T-helper 17 cell (primary cell): ENCODE measurements at places on chromosomes 16 and 17. TPM values are rescaled to one million over a fixed set of nuclear protein-coding genes. Genes with fewer than 3 reads are reported as not detected.
A peak's percentile ranks its signal among the peaks of the same experiment; 100 is the strongest.

DNA sequence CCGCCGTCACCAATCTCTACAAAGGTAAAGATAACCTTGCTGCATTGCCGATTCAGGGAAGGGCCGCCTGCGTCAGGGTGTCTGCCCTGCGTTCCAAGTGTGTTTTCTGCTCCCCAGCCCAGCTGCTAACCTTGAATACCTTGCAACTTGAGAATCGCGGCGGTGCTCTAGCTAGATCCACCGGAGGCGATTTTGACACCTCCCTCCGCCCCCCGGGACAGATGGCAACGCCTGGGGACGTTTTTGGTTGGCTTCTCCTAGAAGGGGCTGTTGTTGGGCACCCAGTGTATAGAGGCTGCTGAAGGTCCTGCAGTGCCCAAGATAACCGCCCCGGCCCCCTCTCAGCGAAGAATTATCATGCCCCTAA is 1.5 kb downstream of the HAPSTR1 start:
- H3K27me3 ChIP-seq: no peaks in the 10 kb centered on the region
- H3K27ac ChIP-seq: peak overlapping the region; percentile 99
- H3K4me1 ChIP-seq: peaks cover 46% of the 10 kb centered on the region
- DNase-seq: no peak

GRCh38 chr16:89596957-89597649 is 16.3 kb upstream of the DPEP1 start:
- no peaks in the 10 kb centered on the region for H3K27me3 ChIP-seq
- no peak overlapping the region for H3K27ac ChIP-seq
- peaks cover 17% of the 10 kb centered on the region for H3K4me1 ChIP-seq
- no peaks in the 10 kb centered on the region for H3K36me3 ChIP-seq
- no peak for DNase-seq
- no peak overlapping the region for H3K4me3 ChIP-seq

DNA sequence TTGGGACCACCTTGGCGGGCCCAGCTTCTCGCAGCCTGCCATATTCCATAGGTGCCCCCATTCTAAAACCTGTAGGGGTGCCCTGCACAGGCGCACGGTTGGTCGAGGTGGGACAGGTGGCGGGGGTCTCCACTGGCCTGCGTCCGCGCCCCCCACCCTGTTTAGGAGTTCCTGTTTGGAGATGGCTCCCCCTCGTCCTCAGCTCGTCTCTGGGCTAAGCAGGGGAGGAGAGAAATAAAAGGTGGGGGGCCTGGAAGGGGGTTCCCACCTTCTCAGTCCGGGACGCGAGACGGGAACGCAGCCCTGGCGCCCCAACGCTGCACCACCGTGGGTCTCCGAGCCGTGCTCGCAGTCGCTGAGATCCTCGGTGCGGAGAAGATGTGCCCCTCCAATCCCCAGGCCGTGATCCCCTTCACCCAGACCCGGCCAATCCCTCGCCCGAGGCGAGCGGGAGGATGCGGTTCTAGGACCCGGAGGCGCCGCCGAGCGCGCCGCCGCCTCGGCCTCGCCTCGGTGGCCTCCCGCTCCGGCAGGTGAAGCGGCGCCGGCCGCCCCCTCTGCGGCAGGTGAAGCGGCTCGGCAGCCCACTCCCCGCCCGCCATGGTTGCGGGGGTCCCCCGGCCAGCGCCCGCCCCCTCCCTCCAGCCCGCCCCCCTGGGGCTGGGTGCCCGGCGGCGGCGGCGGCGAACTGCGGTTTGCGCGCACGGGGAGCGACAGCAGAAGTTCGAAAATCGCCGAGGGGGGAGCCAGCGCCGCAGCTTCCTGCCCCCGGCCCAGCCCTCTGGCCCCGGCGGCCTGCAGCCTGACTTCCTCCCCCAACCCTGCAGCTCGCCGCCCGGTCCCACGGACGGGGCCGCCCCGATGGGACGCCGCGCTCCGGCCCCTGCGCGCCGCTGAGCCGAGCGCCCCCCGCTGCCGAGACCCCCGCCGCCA is at the start of gene FMNL1:
Gene FMNL1, plus strand, starts transcription at position 805 of the 933 bp plus-strand sequence. CDS start 240 bp downstream, outside the sequence.
- H3K27ac ChIP-seq: peak within 1 kb of the TSS; percentile 100
- H3K27me3 ChIP-seq: no peaks in the 10 kb centered on the region
- H3K4me3 ChIP-seq: peak within 1 kb of the TSS; percentile 98
- H3K36me3 ChIP-seq: peaks cover 11% of the 10 kb centered on the region

DNA sequence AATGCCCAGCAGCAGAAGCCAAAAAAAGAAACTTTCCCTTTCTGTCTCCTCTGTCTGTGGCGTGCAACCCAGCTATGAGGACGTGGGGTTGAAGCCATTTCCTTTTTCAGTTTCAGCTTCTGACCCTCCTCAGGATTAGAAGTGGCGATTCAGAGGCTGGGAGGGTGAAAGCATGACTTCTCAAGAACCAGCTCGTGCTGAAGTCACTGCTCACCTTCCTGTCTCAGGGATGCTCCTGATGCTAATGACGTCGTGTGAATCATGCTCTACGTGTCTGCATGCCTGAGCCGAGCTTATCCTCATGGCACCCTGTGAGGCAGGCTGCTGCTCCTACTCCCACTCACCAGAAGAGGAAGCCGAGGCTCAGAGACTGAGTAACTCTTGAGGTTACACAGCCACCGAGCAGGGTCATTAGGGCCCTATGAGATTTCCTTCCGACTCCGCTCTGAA is 5.7 kb upstream of the LPO start:
- no peak overlapping the region for H3K4me3 ChIP-seq
- H3K4me1 ChIP-seq: peaks cover 4% of the 10 kb centered on the region
- peaks cover 53% of the 10 kb centered on the region for H3K27me3 ChIP-seq
- no peak overlapping the region for H3K27ac ChIP-seq
- H3K36me3 ChIP-seq: peaks cover 3% of the 10 kb centered on the region
- DNase-seq: no peak

DNA sequence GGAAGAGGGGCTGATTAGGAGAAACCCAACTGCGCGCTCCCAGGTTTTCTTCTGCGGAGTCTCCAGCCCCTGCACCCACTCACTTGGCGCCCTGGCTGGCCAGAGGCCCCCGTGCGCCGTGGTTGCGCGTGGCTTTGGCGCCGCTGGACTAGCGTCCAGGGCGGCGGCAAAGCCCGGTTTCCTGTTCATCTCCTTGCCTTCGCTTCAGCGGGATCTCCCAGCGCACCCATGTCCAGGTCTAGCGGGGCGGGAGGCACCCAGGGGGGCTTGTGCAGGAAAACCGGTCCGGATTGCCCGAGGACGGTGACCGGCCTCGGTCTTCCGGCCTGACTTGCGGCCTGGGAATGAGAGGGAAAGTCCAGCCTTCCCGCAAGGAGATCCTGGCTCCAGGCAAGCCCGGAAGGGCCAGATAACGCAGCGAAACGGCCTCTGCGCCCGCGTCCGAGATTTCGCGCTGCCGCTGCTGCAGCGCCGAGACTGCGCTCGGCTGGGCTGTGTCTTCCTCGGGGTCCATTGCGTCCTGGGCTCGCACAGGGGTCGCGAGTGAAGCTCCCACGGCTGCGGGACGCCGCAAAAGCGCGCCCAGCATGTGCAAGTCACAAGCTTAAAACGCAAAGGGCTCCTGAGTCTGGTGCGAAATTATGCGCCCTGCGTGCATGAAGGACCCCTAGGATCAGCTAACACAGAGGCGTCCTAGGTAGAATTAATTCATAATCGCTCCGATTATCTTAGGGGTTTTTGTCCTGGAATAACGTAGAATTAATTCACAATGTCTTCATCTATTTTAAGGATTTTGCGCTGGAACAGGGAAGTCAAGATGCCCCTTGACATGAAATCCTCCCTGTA is 5.7 kb downstream of the FOXF1 start:
- H3K36me3 ChIP-seq: no peaks in the 10 kb centered on the region
- peaks cover 91% of the 10 kb centered on the region for H3K27me3 ChIP-seq
- H3K27ac ChIP-seq: no peak overlapping the region

DNA sequence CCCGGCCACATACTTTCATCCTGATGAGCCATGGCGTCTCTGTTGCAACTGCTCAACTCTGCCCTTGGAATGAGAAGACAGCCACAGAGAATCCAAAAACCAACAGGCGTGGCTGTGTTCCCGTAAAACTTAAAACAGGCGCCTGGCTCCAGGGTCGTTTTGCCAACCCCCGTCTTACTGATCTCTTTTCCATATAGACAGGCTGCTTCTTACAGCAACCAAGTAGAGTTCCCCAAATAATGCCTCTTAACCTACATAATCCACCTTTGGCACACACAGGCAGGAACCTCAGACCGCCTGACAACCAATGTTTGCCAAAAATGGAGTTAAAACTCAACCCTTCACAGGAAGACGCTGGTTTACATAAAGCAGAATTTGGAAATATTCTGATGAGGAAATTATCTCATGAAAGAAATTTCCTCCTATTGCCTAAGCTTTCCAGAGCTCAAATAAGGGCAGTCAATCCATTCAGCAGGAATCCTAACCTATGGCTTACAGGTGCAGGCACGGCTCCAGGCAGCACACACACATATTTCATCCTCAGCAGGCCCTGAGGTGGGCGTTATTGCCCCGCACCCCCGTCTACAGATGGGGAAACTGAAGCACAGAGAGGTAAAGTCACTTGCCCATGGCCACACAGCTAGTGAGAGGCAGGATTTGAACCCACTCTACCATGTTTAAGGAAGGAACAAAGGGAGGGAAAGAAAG is 35.8 kb downstream of the LITAF start:
- peaks cover 2% of the 10 kb centered on the region for H3K4me1 ChIP-seq
- H3K36me3 ChIP-seq: peaks cover 5% of the 10 kb centered on the region
- no peak for DNase-seq
- H3K27ac ChIP-seq: peak overlapping the region; percentile 3
- no peaks in the 10 kb centered on the region for H3K27me3 ChIP-seq

DNA sequence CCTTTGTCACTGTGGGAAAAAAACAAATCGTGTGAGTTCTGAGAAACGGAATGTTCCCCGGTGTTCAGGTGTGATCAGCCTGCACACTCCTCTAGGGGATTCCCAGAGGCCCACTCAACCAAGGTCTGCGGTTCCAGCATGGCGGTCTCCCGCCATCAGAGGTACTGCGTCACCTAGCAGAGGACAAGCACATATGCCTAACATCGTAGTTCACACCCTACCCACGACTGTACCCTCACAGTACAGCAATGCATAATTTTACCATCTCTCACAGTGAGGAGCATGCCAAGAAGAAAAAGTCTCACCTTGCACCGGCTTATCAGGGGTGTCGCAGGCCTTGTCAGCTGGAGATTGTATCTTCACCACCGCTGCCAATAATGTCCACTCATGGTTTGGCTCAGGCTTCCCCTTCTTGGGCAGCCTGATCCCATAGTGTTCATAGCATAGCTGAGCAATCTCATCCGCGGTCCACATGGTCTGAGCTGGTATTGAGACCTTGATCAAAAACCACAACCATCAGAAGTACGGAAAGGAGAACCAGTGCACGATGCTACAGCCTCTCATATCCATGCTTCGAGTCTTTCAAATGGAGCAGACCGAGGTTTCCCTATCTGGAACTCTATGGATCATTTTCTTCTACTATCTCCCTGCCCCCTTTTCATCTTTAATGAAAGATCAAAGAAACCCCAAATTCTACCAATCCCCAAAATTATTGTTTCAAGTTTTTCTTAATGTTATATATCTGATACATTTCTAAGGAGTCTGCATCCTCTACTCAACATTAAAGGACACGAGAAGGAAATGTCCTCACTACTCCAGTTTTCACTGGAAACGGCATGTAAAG is 2.5 kb downstream of the ADAT1 start:
- DNase-seq: no peak
- H3K36me3 ChIP-seq: peaks cover 5% of the 10 kb centered on the region
- peaks cover 43% of the 10 kb centered on the region for H3K4me1 ChIP-seq
- peak overlapping the region; percentile 41 for H3K4me3 ChIP-seq
- no peaks in the 10 kb centered on the region for H3K27me3 ChIP-seq
- H3K27ac ChIP-seq: peak overlapping the region; percentile 96

DNA sequence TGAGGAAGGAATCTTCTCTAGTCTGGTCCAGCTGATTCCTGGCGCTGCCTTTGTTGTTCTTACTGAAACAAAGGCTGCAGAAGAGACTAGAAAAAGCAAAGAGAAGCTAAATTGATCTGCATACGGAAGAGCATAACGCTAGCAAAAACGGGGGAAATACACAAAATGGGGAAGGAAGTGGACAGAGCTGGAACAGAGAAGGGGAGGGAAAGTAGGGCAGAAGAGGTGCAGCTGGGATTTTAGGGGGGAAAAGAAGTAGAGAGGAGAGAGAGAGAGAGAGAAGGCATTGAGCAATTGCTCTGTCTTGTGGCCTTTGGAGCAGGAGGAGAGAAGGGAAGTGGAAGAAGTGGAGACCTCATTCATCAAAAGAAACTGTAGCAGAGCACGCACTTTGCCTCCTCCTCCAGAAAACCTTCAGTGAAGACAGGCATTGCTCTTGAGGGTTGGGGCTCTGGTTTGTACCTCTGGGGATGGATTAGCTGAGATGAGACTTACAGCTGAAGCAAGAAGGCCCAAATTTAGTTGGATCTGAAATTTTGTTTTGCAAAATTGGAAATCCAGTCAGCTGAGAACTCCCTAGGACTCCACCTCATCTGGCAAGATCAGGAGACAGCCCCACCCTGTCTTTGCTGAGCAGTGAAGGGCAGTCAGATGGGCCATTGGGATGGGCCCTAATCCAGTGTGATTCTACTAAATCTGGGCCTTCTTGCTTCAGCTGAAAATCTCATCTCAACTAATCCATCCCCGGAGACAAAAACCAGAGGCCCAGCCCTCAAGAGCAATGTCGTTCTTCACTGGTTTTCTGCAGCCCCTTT is 55.8 kb downstream of the CDRT4 start:
- H3K27ac ChIP-seq: peak overlapping the region; percentile 70
- no peak for DNase-seq
- no peak overlapping the region for H3K4me3 ChIP-seq
- H3K27me3 ChIP-seq: no peaks in the 10 kb centered on the region

The PLXDC1 gene
- 7.5 TPM for total RNA-seq

The KRTAP4-5 gene
- not detected for total RNA-seq

The SLC39A11 gene
- 32.5 TPM for total RNA-seq

The C17orf100 gene
- 1.3 TPM for total RNA-seq

The ETV4 gene
- not detected for total RNA-seq

The PCGF2 gene
- not detected for total RNA-seq
